ENCODE measurements at places on chromosomes 2 and 18. TPM values are rescaled to one million over a fixed set of nuclear protein-coding genes. Genes with fewer than 3 reads are reported as not detected.
A peak's percentile ranks its signal among the peaks of the same experiment; 100 is the strongest.

The TNFRSF11A gene
- 3.6 TPM for total RNA-seq

The DLGAP1 gene
- not detected for total RNA-seq

The EIF4E2 gene
- 101 TPM for total RNA-seq

The SLC40A1 gene
- total RNA-seq, result 19.2 TPM

The ZNF385B gene
- total RNA-seq, result 4.0 TPM

The SEPTIN10 gene
- total RNA-seq, result 67.5 TPM

The PCGF1 gene
- total RNA-seq, result 14.2 TPM

The MSGN1 gene
- not detected for total RNA-seq

The ADAM23 gene
- total RNA-seq, result not detected

The NETO1 gene
- not detected for total RNA-seq

The EML4 gene
- total RNA-seq, result 362 TPM

- no peak for DNase-seq
- no peaks in the 10 kb centered on the region for H3K27me3 ChIP-seq
- no peaks in the 10 kb centered on the region for H3K4me1 ChIP-seq
- no peak overlapping the region for H3K27ac ChIP-seq
Observed at GRCh38 chr18:79733986-79734770, 54.6 kb downstream of the CTDP1 start.

DNA sequence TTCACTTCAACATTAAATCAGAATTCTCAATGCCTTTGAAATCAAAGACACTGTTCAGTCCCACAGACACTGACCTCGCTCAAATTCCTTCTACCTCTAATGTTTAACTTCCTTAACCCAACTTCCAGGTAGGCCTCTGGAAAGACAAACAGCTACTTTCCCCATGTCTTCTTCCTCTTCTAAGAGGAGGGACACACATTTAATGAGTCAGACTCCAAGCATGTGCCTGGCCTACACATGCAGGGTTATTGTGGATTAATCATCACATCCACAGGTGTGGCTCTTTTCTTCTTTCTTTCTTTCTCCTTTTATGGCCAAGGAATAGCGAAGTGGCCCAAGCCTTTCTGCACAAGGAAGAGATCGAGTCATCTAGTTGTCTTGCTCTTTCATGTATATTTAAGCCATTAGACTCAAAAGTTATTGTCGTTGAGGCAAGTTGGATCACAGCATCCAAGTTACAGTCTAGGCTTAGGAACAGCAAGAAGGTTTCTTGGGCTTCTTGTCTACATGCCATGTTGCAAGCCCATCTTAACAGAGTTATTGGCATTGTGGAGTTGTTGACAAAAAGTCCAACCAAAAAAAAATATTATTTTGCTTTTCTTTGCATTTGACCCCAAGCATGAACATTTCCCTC, 387.8 kb downstream of the IRS1 start:
- peak; percentile 95 for DNase-seq
- H3K27ac ChIP-seq, result peak overlapping the region; percentile 1
- H3K4me3 ChIP-seq, result no peak overlapping the region
- H3K36me3 ChIP-seq, result no peaks in the 10 kb centered on the region

DNA sequence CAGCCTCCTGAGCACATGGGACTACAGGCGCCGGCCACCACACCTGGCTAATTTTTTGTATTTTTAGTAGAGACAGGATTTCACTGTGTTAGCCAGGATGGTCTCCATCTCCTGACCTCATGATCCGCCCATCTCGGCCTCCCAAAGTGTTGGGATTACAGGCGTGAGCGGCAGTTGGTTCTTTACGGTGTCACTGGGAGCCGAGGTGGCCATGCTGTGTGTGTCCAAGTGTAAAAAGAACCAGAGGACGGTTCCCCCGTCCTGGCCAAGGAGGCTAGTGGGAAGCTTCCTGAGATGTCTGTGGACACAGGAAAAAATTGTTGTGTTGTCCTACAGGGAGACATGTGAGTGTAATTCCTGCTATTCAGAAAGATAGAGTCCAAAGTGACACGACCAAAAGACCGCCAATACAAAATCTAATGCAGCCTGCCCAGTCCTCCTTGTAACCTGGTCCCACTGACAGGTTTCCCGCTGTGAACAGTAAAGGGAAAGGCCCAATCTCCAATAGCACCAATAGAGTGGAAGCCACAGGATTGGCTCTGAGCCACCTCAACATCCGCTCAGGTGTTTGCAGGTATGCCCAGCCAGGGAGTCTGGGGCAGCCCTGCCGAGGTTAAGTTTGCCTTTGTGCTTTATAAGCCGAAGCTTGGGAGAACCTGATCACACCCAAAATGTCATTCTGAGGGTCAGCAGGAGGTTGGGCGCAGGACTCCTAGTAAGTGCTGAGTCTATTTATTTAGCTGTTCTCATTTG, 40.6 kb downstream of the NCK2 start:
- no peak overlapping the region for H3K27ac ChIP-seq
- 0 out of 3 replicates have a peak, but pooled peaks cover 2% of the 10 kb centered on the region for H3K36me3 ChIP-seq
- H3K27me3 ChIP-seq, result no peaks in the 10 kb centered on the region
- H3K4me3 ChIP-seq, result no peak overlapping the region
- peaks cover 11% of the 10 kb centered on the region for H3K4me1 ChIP-seq

DNA sequence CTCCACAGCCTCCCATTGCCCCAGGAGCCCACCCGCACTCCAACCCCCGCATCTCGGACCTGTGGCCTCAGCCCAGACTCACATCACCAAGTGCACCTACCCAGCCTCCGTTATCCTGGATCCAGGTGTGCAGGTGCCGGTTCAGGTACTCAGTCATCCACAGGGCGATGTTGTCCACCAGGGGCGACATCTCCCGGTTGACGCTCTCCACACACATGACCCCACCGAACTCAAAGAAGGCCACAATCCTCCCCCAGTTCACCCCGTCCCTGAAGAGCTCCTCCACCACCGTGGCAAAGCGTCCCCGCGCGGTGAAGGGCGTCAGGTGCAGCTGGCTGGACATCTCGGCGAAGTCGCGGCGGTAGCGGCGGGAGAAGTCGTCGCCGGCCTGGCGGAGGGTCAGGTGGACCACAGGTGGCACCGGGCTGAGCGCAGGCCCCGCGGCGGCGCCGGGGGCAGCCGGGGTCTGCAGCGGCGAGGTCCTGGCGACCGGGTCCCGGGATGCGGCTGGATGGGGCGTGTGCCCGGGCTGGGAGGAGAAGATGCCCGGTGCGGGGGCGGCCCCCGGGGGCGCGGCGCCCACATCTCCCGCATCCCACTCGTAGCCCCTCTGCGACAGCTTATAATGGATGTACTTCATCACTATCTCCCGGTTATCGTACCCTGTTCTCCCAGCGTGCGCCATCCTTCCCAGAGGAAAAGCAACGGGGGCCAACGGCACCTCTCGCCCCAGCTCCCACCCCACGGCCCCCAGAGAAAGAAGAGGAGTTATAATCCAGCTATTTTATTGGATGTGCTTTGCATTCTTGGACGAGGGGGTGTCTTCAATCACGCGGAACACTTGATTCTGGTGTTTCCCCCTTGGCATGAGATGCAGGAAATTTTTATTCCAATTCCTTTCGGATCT, 1.3 kb downstream of the BCL2 start:
- peak overlapping the region; percentile 75 for H3K4me3 ChIP-seq
- no peak overlapping the region for H3K27ac ChIP-seq
- H3K4me1 ChIP-seq, result peaks cover 46% of the 10 kb centered on the region
- DNase-seq, result no peak
- no peaks in the 10 kb centered on the region for H3K27me3 ChIP-seq

- H3K4me3 ChIP-seq, result no peak overlapping the region
- DNase-seq, result no peak
- peak overlapping the region; percentile 34 for H3K27ac ChIP-seq
- peaks cover 70% of the 10 kb centered on the region for H3K4me1 ChIP-seq
Observed at GRCh38 chr2:39511219-39511604, 74.1 kb upstream of the MAP4K3 start.

GRCh38 chr2:181362561-181362960, 94.6 kb upstream of the ITGA4 start:
- H3K27me3 ChIP-seq, result no peaks in the 10 kb centered on the region
- no peaks in the 10 kb centered on the region for H3K4me1 ChIP-seq
- no peak overlapping the region for H3K27ac ChIP-seq
- no peaks in the 10 kb centered on the region for H3K36me3 ChIP-seq

DNA sequence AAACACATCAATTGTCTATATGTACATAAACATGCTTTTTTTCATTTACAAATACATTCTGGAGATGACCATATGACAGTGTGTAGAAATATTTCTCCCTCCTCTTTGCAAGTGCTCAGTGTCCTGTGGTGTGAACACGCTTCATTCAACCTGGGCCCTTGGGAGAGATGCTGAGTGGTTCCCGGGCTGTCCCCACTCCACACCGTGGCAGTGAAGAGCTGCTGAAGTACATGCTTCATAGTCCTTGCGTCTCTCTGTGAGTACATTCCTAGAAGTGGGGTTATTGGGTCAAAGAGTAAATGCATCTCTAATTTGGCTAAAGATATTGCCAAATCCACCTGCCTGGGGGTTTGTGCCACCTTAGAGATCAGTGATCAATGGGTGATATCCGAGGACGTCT, 6.5 kb upstream of the GPR35 start:
- H3K36me3 ChIP-seq, result peaks cover 21% of the 10 kb centered on the region
- H3K4me1 ChIP-seq, result no peaks in the 10 kb centered on the region
- no peak overlapping the region for H3K27ac ChIP-seq
- DNase-seq, result no peak
- no peak overlapping the region for H3K4me3 ChIP-seq
- H3K27me3 ChIP-seq, result no peaks in the 10 kb centered on the region

DNA sequence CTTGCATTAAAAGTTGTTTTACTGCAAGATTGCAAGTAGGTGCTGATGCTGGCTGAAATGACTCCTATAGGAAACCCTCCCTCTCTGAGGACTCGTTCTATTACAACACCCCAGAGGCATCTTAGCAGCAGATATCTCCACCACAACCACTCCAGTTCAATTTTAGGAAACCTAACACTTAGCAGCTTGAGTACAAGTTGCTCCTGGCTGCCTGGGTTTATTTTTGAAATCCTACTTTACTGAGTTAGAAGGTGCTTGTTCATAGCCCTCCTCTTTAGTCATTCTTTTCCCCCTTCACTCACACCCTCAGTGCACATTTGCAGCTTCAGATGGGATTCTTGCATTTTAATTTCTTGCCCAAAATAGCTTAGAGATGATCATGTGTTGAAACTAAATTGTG, 111.5 kb downstream of the MTCL1 start:
- H3K4me1 ChIP-seq, result no peaks in the 10 kb centered on the region
- no peak overlapping the region for H3K27ac ChIP-seq
- DNase-seq, result no peak
- H3K36me3 ChIP-seq, result no peaks in the 10 kb centered on the region
- H3K27me3 ChIP-seq, result no peaks in the 10 kb centered on the region

GRCh38 chr2:95316466-95317122, 19.4 kb downstream of the KCNIP3 start:
- no peak overlapping the region for H3K27ac ChIP-seq
- no peaks in the 10 kb centered on the region for H3K36me3 ChIP-seq
- no peak overlapping the region for H3K4me3 ChIP-seq
- no peaks in the 10 kb centered on the region for H3K4me1 ChIP-seq
- no peak for DNase-seq
- peaks cover 15% of the 10 kb centered on the region for H3K27me3 ChIP-seq

DNA sequence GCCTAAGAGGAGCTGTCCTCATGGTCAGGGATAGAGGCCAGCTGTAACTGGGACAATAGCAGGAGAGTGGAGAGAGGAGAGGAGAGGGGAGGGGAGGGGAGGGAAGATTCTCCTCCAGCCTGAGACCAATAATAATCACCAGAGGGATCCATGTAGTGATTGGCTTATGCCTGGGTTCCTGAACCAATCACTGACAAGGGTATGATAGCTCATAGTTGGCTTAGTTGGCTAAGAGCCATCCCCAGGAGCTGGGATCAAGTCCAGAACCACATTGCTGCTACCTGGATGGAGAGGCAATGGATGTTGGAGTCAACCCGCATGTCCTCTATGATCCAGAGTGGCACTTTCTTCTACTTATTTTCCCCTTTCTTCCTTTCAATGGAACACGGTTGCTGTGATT, 7.7 kb upstream of the ST8SIA5 start:
- H3K27ac ChIP-seq, result no peak overlapping the region
- H3K36me3 ChIP-seq, result no peaks in the 10 kb centered on the region
- H3K4me1 ChIP-seq, result no peaks in the 10 kb centered on the region

- no peaks in the 10 kb centered on the region for H3K27me3 ChIP-seq
- peak within 1 kb of the TSS; percentile 89 for H3K27ac ChIP-seq
- no peaks in the 10 kb centered on the region for H3K36me3 ChIP-seq
- peaks cover 54% of the 10 kb centered on the region for H3K4me1 ChIP-seq
- DNase-seq, result no peak
Observed at GRCh38 chr18:811892-812375, at the start of gene YES1. Gene YES1 (minus strand): TSS chr18:812242. CDS start chr18:756827, 55,415 bp downstream.

GRCh38 chr2:230721712-230722111, 9.1 kb downstream of the CAB39 start:
- no peak for DNase-seq
- no peak overlapping the region for H3K4me3 ChIP-seq
- no peaks in the 10 kb centered on the region for H3K27me3 ChIP-seq
- H3K36me3 ChIP-seq, result peaks cover 10% of the 10 kb centered on the region
- no peak overlapping the region for H3K27ac ChIP-seq

DNA sequence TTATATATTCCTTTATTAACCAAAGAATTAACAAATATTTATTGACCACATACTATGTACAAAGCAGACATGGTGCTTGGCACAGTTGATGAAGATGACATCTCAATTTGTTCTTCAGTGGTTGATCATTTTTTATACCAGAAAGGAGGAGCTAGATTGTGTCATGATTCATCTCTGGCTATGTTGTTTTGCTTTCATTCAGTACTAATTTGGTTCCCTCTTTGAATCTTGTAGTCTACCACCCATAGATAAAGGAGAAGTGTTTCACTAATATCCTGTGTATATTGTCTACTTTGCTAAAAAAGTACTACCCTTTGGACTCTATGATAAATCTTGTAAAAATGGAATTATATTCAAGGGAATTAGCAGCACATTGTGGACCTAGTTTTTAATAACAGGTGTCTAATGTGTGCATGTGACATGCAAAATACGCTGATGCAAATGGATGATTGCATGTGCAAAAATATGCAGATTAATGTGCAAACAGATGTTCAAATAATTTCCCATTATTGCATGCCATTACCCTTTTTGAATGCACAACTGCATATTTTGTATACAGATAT, 313.2 kb upstream of the ZEB2 start:
- no peaks in the 10 kb centered on the region for H3K36me3 ChIP-seq
- H3K27me3 ChIP-seq, result no peaks in the 10 kb centered on the region
- DNase-seq, result no peak
- H3K4me1 ChIP-seq, result no peaks in the 10 kb centered on the region
- no peak overlapping the region for H3K4me3 ChIP-seq

- H3K27me3 ChIP-seq, result no peaks in the 10 kb centered on the region
- H3K36me3 ChIP-seq, result no peaks in the 10 kb centered on the region
- H3K27ac ChIP-seq, result no peak overlapping the region
- DNase-seq, result no peak
Observed at GRCh38 chr2:68245672-68246071, 6.7 kb downstream of the PPP3R1 start.
